ENCODE measurements at places on chromosomes 7 and 10.

GRCh38 chr10:21368022-21368582 is 157.4 kb downstream of the SKIDA1 start:
- DNase-seq = no peak

- no peak for DNase-seq
These were observed 113.9 kb downstream of the ETV1 start for GRCh38 chr7:13875496-13876074.

GRCh38 chr10:48645600-48645999 is 39.1 kb upstream of the WDFY4 start:
- no peak for DNase-seq

DNA sequence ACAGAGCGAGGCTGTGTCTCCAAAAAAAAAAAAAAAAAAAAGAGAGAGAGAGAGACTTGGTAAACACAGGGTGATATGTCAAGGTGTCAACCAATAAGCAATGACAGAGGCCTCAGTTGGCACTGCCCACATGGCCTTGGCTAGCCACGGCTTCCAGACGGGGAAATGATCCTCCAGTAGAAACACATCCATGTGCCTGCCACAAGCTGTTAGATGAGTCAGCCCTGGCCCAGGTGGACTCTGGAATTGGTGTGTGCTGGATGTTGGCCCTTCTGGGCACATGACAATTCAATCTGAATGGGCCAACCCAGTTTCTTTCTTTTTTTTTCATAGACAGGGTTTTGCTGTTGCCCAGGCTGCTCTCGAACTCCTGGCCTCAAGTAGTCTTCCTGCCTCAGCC is 13.7 kb downstream of the RFC2 start:
- DNase-seq = no peak

DNA sequence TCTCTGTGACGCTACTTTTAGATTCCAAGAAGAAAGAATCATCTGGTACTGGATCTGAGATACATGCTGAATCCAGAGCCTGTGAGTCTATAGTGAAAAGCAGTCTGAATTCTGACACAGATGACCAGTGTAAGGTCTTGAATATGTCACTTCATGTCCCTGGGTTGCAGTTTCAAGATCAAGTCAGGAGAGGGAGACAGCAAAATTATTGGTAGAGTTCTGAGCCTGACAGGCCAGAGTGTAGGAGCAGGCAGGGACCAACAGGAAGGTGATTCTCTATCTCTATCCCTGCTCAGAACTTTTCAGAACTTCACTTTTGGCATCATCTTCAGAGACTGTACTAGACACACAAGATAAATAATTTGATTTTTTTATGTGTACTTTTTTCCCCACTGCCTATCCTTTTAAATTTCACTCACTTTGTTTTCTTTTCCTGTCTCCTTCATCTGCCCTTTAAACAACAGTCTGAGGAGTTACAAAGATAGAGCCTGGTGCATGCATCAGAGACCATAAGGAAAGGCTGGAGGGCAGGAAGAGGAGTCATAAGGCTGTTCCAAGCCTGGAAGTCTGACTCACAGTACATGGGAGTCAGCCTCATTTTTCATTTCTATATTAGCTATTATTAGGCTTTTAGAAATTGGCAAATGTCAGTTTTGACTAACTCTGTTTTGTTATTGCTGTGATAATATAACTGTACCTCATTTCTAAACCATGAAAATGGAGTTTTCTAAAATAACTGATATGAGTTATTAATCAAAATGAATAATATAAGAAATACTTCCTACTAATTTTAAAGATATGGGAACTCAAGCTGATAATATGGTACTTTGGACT is 120.2 kb upstream of the TMEM229A start:
- peak; percentile 57 for DNase-seq

DNA sequence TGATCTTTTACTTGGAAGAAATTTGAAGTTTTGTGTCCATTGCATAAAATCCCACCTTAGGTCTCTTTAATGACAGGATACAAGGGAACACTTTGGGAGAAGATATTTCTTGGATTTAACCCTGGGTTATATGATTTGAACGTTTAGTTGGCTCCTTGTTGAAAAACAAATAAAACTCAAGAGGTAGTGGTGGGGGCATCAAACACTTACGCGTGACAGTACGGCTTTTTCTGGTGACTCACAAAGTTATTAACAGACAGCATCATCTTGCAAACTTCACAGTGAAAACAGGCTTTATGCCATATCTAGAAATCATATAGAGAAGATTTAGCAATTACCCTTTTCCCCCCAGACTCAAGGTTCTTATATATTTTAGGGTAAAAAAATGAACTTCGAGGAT is 699 bp downstream of the NRAP start:
- DNase-seq = no peak

GRCh38 chr10:13349463-13350274 is 1.6 kb upstream of the SEPHS1 start:
- peak; percentile 53 for DNase-seq

DNA sequence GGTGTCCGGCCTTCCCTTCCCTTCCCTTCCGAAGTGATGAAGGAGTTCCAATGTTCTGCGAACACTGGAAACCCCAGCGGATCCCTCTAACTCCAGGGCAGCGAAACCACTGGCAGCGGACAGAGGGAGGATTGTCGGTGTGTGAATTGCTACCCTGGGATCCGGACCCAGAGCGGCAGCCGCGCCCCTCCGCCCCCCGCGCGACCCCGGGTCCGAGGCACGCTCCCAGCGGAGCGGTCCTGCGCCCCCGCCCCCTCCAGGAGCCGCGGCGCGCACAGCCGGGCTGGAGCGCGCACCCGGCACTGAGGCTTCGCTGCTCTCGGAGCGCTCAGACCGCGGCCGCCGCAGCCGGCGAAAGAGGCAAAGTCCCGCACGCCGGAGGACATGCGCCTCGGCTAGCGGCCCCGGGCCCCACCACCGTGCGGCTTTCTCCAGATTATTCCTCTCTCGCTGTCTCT is at the start of gene PTPRZ1:
Gene PTPRZ1 (plus strand): TSS at position 331 of the 458 bp plus-strand sequence. CDS start 339 bp downstream, outside the sequence.
- peak; percentile 18 for DNase-seq

GRCh38 chr10:44287408-44287807 is 97.5 kb downstream of the CXCL12 start:
- DNase-seq = no peak

- DNase-seq = no peak
These were observed 4.1 kb downstream of the PRPF18 start for GRCh38 chr10:13590886-13591285.

DNA sequence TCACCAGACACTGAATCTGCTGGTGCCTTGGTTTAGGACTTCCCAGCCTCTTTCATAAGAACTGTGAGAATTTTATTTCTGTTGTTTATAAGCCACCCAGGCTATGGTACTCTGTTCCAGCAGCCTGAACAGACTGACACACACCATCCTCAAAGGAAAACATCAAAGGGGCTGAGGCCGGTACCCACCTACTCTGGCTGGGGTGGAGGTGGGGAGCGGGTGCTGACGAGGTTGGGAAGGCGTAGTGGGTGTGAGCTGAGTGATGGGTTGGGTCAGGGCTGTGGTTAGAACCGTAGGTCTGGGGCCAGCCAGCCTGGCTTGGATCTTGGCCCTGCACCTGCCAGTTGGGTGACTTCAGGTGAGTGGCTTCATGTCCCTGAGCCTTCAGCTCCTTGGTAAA is 136.3 kb downstream of the SH3PXD2A start:
- no peak for DNase-seq

DNA sequence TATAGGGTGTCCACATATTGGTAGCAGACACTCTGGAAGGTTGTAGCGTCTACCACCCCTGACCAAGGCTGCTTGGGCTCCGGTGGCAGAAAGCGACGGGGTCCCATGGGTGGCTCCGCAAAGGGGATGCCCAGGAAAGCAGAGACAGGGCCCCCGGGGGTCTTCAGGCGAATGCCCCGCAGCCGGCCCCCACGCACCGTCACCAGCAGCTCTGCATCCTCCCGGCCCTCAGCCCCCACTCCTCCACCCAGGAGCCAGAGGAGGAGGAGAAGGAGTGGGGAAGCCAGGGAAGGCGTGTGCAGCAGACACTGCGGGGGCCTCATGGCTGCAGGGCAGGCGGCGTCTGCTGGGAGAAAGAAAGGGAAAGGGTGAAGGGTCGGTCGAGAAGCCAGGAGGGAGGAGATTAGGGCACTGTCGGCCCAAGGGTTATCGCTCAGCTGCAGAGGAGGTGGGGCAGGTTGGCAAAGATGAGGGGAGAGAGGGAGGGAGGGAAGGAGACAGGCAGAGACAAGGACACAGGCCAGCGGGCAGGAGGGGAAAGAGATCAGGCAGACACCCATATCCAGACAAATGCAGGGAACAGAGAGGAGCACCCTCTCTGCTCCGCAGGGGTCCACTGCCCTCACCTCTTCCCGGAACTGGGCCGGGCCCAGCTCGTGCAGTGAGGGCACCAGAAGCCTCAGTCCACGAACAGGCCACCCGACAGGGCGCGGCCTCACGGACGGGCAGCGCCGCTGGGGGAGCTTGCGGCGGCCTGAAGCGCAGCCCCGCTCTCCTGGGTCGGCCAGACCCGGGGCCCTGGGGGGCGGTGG is 1.6 kb downstream of the ACHE start:
- DNase-seq = no peak

- peak; percentile 20 for DNase-seq
These were observed 5.8 kb upstream of the PLEKHA1 start for GRCh38 chr10:122368502-122369254.
